ENCODE measurements at places on chromosomes 4 and X.

GRCh38 chrX:12076046-12076445 is 62.2 kb upstream of the FRMPD4 start:
- peak; percentile 1 for DNase-seq

DNA sequence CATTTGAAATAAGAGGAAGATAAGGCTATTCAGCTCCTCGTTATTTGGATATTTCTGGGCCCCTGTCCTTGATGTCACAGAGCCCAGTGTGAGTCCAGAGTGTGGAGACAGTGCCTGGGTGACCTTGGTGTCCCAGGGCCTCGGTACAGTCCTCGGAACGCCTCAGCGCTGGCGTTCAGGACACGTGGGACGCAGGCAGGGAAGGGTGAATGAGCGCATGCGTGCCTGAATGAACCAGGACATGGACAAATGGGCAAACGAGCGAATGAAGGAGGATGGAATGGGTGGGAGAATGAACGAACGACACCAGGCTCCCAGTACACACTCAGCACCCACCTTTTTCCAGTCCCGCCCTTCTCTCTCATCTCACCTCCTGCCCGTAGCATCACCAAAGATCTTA is 44.2 kb downstream of the EVC start:
- no peak for DNase-seq

DNA sequence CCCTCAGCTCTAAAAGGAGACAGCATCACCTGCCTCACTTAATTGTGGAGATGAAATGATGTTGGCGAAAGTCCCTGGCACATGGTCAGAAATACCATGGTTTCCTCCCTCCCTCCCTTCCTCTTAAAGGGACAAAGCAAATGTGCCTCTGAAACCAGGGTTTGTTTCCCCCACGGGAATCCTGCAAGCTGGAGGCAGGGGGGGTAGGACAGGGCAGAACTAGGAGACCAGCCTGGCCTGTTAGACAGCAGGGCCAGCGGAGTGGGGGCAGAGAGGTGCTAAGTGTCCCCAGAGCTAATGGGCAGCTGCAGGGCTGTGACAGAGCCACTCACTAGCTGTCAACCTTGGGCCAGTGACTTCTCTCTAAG is 5.7 kb downstream of the RTL5 start:
- DNase-seq, result no peak

- peak; percentile 55 for DNase-seq
Observed at GRCh38 chrX:15751155-15751819, 13.2 kb downstream of the CA5B start.

- DNase-seq, result no peak
Observed at GRCh38 chrX:150313514-150313913, 49.6 kb upstream of the MAMLD1 start.

GRCh38 chrX:29530501-29530900 is 684.9 kb upstream of the MAGEB2 start:
- DNase-seq, result no peak

- DNase-seq, result no peak
Observed at GRCh38 chrX:37331546-37331945, 17.6 kb upstream of the PRRG1 start.

- no peak for DNase-seq
Observed at GRCh38 chrX:23493941-23494374, 159.3 kb downstream of the PTCHD1 start.
